ENCODE measurements at places on chromosomes 7 and 10. TPM values are rescaled to one million over a fixed set of nuclear protein-coding genes. Genes with fewer than 3 reads are reported as not detected.

The ADAMTS14 gene
- 0.19 TPM for total RNA-seq

The MBL2 gene
- not detected for total RNA-seq

DNA sequence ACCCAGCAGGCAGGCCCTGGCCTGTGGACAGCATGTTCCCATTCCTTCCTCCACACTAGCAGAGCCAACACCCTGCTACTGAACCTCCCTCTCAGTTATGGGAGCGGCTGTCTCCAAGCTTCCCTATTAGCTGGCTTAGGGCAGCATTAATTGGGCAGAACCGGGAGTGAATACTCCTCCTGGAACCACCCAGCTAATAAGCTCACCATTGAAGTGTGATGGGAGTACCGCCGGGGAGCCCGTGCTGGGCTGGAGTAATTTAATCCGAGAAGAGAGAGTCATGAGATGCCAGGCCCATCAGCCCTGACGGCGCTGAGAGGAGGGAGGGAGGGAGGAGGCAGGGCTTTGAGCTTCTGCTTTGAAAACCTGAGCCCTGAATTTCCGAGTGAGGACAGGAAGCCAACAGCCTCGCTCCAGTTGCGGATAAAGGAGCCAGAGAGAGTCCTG, 31.8 kb upstream of the ELFN1 start:
- H3K27me3 ChIP-seq, result peaks cover 2% of the 10 kb centered on the region
- no peaks in the 10 kb centered on the region for H3K4me1 ChIP-seq
- no peak overlapping the region for H3K27ac ChIP-seq
- no peaks in the 10 kb centered on the region for H3K36me3 ChIP-seq
- no peak for DNase-seq
- no peak overlapping the region for H3K4me3 ChIP-seq

DNA sequence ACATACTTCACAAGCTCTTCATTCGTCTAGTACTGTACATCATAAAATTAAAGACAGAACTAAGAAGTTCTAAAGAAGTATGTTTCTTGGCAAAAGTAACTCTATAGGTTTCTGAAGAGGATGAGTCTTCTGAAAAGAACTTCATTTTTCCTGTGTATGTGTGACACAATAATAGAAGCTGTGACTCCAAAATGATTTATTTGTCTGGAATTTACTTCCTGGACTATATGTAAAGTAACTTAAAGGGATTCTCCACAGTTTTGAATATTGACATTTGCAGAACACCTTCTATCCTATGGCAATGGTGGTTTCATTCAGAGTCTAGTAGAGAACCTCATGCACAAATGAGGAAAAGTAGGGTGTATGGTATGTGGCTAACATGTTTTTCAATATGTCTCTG, 19.8 kb upstream of the CLDN12 start:
- no peaks in the 10 kb centered on the region for H3K4me1 ChIP-seq
- H3K27me3 ChIP-seq, result no peaks in the 10 kb centered on the region
- no peak for DNase-seq
- H3K27ac ChIP-seq, result no peak overlapping the region

DNA sequence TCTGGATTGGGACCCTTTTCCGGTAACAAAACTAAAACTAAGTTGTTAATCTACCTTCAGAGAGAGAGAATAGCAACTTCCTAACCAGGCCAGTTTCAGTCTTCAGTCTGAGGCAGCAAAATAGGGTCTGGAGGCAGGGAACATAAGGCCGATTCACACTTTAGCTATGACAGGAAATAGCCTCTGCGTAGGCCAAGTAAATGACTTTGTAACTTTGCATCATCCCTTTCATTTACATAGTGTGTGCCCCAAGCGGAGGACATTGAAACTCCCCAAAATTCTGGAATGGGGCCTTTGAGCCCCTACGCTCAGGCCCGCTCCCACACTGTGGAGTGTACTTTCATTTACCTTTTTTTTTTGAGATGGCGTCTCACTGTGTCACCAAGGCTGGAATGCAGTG, 1.7 kb upstream of the UPP1 start:
- H3K27ac ChIP-seq, result peak overlapping the region; percentile 98
- DNase-seq, result peak; percentile 62
- peaks cover 72% of the 10 kb centered on the region for H3K4me1 ChIP-seq
- peaks cover 29% of the 10 kb centered on the region for H3K36me3 ChIP-seq
